HuH-7 (cell line): ENCODE measurements at places on chromosomes 16 and 17.

DNA sequence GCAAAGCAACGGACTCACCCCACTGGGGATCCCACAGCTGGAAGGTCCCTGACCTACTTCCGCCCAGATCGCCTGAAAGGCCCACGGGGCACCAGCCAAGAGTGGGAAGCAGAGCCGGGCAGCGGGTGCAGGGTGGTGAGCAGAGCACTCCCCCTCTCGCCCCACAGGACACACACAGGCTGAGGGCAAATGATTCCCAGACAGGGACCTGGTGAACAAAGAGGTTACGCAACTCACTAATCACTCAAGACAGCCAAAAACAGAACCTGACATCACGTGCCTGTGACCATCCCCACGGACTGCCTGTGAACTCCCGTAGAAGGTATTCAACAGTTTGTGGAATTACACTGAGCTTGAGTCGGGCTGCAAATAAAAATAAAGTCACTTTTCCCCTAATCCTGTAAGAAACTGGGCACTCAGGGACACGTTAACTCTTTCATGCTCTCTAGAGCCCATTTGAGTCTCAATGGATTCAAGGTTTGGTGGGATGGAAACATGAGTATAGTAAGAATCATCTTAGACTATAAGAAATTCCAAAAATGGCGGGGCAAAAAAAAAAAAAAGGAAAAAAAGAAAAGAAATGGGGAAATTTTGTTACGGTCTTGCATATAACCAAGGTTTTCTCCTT, 396.1 kb downstream of the SOX9 start:
- no peak for DNase-seq

DNA sequence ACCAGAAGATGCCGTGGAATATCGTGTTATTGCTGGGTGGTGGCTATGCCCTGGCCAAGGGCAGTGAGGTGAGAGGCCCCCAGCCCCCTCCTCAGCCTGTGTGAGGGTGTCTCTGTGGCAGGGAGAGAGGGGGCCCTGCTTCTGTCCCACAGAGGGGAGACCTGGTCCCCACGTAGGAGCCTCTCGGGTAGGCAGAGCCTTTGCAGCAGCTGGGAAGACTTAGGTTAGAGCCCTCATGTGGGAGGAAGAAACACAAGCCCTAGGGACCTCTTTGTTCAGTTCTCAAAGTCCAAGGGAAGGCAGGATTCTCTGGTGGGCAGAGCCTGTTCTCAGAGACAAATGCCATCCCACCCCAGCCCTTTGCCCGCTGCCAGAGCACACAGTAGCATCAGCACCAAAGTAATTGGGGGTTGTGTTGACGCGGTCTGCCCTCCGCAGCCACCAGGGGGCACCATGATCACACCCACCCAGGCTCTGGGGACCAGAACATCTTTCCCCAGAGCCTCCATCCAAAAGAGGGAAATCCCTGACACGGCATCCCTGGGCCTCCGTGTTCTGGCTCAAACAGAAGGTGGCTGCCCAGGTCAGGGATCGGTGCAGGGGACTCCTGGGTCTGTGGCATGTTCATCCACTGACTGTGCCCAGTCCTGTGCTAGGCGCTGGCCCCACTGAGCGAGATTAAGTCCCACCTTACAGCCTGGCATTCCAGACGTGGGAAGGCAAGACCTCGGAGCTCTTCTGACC, 11.5 kb upstream of the FOXN1 start:
- DNase-seq, result peak; percentile 93

GRCh38 chr17:62681939-62682381, 54.5 kb downstream of the MRC2 start:
- no peak for DNase-seq

- DNase-seq, result no peak
Observed at GRCh38 chr17:59149051-59149450, 5.9 kb downstream of the SKA2 start.

GRCh38 chr16:55672471-55672870, 16.7 kb downstream of the SLC6A2 start:
- DNase-seq, result no peak

DNA sequence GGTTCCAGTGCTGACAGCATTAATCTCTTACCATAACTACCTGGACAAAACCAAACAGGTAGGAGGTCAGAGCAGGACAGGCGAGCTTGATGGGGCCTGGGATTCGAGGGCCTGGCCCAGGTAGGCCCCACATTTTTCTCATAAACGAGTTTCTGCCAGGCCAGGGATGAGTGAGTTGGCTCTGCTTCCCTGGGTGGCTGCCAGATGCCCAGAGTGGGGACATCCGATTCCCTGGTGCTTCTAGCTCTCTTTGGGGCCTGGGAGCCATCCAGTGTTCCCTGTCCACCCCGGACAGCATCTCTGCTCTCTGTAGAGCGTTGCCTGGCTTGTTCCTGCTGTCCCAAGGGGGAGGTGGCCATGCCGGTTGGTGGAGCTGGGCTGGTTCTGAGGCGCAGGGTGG, 25.1 kb downstream of the TSC2 start:
- no peak for DNase-seq

DNA sequence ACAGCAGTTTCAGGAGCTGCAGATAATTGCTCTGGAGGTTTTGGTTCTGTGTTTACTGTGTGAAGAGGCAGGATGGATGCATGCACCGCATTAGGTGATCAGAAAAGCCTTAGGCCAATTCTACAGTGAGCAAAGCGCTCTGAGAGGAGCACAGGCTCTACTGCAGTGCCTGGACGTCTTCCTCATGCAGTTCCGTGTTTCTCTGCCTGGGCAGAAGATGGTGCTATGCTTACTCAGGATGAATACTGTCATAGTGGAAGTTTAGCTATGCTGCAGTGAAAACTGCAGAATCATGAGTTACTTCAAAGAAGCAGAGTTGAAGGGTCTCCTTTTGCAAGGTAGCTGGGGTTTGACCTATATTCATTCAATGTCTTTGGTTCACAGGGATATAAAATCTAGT, 1012.4 kb downstream of the KCNJ18 start:
- DNase-seq, result no peak

- DNase-seq, result no peak
Observed at GRCh38 chr16:59259950-59260319, 525.8 kb upstream of the GOT2 start.

DNA sequence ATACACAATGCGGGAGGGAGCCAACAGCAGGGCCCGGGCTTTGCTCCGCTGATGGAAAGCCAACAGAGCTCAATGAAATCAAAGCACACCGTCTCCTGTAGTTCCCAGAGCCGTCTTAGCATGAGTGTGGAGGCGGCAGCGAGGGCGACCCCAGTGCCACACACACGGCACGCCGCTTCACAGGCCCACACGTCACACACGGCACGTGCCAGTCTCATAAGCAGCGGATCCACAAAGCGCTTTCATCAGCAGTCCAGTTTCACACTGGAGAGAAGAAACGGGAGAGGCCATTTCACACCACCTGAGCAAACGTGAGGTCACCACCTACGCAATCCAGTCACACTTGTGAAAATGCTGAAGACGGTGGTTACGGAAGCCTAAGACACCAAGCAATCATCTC, 34.8 kb downstream of the CYB5D2 start:
- DNase-seq, result no peak

- DNase-seq, result no peak
Observed at GRCh38 chr16:51473091-51473490, 322.0 kb upstream of the SALL1 start.
